Activated CD8-positive, alpha-beta memory T cell treated with anti-CD3 and anti-CD28 coated beads for 48 hours (primary cell): ENCODE measurements at places on chromosomes 4 and X.

GRCh38 chrX:22116605-22117546 is 84.8 kb downstream of the PHEX start:
- DNase-seq = no peak

DNA sequence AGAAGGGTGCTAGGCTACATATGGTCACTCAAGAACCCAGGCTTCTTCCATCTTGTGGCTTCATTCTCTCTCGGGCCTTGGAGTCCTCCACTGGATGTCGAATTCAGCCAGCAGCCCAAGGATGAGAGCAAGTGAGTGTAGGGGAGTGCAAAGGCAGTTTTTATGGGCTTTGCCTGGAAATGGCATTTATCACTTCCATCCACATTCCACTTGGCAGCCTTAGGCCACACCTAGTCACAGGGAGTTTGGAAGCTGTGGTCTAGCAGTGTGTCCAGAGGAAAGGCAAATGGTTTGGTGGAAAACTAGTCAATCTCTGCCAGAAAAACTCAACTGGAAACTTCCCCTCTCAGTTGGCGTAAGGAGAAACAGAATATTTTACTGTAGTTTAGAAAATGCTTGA is 59.0 kb downstream of the NHS start:
- no peak for DNase-seq

GRCh38 chrX:3066555-3066954 is 25.3 kb downstream of the ARSF start:
- no peak for DNase-seq

DNA sequence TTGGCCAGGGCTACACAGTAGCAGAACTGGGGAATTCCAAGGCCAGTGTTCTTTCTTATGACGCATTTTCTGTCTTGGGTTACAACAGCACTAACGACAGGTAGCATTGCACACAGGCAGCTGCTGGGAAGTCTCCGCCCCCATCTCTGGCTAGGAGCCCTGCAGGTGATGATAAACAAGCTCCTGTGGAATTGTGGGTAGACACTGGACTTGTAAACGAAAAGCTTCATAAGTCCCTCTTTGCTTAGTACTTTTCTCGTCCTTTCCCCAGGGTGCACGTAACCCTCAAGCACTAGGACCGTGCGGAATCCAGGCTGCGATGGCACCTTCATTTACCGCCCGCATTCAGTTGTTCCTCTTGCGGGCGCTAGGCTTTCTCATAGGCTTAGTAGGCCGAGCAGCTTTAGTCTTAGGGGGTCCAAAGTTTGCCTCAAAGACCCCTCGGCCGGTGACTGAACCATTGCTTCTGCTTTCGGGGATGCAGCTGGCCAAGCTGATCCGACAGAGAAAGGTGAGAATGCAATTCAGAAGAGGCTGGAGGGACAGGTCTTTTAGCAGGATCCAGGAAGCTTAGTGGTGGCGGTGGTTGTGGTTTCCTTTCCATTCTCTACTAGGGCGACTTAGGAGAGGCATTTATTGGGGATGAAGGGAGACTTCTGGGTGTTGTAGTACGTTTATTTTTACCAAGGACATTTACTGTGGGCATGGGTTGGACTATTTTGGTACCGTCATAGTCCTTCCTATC is at the start of gene FAAH2:
Gene FAAH2 (plus strand): TSS at position 200 of the 745 bp plus-strand sequence. CDS start 120 bp downstream, at position 320.
- DNase-seq = no peak

GRCh38 chrX:790783-791360 is 160.3 kb downstream of the SHOX start:
- DNase-seq = no peak

DNA sequence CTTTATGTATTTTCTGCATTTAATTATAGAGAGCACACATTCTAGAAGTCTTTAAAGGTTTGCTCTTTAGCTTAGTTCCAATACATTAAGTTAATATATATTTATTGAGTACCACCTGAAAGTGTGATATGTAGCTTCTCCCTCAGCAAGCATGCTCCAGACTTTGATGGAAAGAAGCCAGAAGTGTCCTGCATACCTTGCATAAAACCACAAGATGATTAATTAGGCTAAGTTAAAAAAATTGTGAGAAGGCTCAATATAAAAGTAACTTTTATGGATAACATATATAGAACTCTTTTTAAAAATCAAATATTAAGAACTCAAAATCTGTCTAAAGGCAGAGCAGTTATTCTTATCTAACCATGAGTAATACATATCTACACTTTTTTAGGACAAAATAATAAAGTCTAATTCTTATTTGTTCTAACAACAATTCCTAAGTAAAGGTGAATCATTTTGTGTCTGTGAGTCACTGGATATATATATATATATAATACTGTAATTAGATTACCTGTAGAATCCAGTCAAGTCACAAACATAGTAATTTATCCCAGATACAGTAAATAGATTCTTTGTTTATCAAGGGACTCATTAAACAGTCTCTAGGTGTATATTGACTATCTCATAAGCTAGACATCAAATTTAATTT is 51.2 kb downstream of the INTS12 start:
- DNase-seq = no peak

GRCh38 chrX:130082244-130083106 is 27.8 kb downstream of the ELF4 start:
- no peak for DNase-seq

- DNase-seq = no peak
Observed at GRCh38 chrX:45711231-45711630, 510.6 kb upstream of the DIPK2B start.

DNA sequence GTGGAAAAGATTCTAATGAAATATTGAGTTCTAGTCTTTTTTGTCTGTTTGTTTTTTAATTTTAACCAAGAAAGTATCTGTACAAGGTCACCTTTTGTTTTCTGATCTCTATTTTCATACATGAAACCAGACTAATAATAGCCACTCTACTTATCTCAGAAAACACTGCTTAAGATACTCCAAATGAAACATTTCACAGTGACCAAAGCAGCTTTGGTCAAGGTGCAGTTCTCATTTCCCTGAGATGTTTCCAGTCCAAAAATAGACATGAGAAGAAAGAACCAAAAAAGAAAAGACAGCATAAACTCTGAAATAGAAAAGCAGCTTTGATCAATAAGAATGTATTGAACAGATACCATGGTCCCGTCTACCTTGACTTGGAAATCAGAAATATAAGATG is 782.8 kb downstream of the RAB28 start:
- no peak for DNase-seq

DNA sequence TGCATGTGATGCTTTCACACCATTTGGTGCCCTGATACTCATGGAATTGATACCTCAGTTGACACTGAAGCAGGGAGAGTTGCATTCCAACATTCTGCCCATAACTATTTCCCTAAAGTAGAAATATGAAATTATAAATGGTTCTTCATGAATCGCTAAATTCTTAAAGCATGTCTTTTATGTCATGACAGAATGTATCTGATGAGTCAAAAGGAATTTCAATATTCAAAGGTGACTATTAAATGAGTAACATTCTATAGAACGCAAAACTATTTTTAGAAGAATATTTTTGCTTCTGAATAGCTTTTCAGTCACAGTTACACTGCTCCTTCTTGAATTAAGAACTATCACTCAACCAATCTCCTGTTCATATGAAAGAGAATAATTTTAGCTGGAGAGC is 152.8 kb downstream of the ADGRA3 start:
- DNase-seq = no peak

DNA sequence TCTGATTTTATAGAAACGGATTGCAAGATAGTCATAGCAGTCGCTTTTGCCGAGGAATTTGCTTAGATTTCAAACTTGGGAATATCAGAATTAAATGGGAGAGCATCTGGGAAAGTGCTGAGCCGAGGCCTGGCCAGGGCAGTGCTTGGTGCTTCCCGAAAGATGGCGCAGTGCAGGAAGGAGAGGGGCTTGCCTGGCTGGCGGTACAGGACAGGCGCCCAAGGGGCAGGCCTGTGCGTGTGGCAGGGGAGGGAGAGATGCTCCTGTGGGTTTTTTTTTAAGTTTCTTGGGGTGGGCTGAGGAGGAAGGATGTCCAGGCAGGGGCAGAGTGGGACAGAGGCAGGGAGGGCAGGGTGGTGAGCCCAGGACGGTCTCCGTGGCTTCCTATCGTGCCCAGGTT is 241.1 kb downstream of the AFAP1 start:
- DNase-seq = no peak

GRCh38 chr4:136241221-136241986 is 1290.9 kb downstream of the PCDH18 start:
- DNase-seq = no peak

GRCh38 chrX:2701600-2701999 is 10.5 kb downstream of the CD99 start:
- DNase-seq = no peak

GRCh38 chrX:49282647-49283011 is 13.0 kb downstream of the PPP1R3F start:
- DNase-seq = no peak

- DNase-seq = no peak
Observed at GRCh38 chr4:188534917-188535316, 395.7 kb downstream of the TRIML1 start.

DNA sequence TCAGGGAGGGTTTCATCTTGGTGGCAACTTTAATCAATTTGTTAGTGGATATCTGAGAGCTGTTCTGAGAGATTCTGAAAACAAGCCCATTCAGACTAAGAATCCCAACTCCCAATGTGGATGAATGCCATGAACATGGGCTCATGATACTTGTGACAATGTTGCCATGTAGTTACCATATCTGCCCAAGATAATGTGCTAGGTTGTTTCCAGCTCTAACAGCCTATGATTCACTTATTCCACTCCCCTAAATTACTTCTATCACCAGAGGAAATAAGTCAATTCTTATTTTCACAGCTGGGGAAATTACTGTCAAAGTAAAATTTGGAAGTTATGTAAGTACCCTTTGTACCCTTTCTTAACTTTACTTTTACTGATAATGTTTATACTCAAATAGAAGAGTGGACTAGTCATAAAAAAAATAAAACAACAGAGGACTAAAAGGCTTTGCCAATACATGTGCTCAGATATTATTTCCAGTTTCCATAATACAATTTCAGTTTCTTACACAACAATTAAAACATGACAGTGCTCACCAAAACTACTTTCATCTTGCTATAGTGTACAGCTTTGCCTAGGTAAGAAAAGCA is 1101.7 kb upstream of the INTU start:
- DNase-seq = no peak

DNA sequence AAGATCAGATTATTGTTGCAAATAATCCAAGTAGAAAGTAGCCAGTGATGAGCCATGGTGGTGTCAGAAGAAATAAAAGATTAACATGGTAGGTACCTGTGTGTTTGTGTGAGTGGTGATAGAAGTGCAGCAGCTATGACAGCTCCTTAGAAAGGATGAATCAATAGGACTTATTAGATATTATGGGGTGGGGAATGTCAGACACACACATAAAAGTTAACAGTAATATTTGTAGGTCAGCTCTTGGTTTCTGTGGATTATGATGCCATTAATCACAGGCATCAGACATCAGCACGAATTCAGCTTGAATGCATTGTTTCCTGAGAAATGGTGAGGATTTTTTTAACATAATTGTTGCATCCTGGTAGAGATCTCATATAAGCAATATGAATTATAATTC is 695.7 kb downstream of the CENPC start:
- DNase-seq = no peak

DNA sequence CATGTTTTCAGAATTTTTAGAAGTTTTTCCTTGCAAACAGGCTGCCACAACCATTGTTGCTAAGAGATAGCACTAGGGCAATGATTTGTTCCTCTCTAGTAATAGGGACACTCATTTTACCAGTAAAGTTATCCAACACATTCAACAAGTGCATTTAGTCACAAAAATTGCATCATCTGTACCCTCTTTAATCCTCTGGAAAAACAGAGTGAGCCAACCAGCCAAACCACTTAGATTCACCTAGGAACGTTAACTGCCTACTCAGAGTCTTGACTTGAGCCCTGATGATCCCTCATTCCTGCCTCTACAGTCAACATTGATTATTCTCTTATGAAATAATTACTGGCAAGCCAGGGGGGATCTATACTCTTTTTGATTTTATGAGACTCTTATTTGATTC is 17.0 kb upstream of the ADGRA3 start:
- no peak for DNase-seq

DNA sequence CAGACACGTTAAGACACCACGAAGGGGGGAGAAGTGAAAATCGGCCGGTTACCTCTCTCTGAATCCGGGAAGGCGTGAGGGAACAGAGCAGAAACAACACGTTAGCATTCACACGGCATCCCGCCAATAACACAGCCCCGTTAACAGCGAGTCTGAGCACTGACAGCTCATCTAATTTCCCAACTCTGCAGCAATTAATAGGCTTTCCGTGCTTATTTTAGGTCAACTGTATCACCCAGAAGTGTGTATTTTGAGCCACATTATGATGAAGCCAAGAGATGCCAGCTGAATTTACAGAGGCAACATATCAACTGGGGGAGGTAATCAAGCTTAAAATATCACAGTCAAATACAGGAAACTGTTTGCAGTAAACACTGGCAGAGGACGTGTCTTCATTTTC is 92.6 kb downstream of the NSUN7 start:
- no peak for DNase-seq

- no peak for DNase-seq
Observed at GRCh38 chrX:18032486-18033221, 171.6 kb upstream of the RAI2 start.
